ENCODE measurements at places on chromosomes 16 and 17.

- no peak for DNase-seq
Measured at GRCh38 chr17:72726936-72727335, 365.6 kb downstream of the SLC39A11 start.

- no peak for DNase-seq
Measured at GRCh38 chr17:34570506-34570905, 8.9 kb upstream of the TMEM132E start.

- DNase-seq: no peak
Measured at GRCh38 chr16:31202414-31203375, at the start of gene PYCARD. Gene PYCARD (minus strand): TSS chr16:31202760. CDS start chr16:31202690, 70 bp downstream.

- DNase-seq: no peak
Measured at GRCh38 chr16:24971718-24972117, 43.5 kb downstream of the ARHGAP17 start.

GRCh38 chr16:57382535-57383275 lies 10.4 kb downstream of the CX3CL1 start:
- DNase-seq: no peak

DNA sequence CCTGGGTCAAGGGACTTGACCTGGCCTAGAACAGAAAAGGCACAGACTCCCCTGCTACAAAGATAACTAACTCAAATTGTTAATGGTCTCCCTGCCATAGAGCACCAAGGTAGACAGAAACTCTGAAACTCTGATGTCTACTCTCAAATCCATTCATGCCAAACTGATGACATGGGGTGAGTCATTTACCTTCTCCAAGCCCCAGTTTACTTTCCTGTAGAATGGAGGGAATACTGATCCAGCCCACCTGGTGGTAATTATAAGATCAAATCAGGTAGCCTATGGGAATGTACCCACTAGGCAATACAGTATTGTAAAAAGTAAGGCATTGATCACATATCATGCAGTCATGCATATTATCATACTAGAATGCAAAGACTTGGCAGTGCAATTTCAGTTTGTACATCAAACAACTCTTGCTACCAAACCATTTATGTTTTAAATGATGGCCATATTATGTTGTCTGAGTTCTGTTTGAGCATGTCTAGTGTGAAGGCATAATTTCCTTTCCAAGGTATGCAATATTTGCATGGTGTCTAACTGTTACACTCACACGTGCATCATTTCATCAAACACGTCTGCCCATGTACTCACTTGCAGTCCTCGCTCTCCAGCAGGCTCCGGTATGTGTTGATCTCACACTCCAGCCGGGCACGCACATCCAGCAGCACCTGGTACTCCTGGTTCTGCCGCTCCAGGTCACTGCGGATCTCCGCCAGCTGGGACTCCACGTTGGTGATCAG lies 3.0 kb downstream of the KRT31 start:
- no peak for DNase-seq

DNA sequence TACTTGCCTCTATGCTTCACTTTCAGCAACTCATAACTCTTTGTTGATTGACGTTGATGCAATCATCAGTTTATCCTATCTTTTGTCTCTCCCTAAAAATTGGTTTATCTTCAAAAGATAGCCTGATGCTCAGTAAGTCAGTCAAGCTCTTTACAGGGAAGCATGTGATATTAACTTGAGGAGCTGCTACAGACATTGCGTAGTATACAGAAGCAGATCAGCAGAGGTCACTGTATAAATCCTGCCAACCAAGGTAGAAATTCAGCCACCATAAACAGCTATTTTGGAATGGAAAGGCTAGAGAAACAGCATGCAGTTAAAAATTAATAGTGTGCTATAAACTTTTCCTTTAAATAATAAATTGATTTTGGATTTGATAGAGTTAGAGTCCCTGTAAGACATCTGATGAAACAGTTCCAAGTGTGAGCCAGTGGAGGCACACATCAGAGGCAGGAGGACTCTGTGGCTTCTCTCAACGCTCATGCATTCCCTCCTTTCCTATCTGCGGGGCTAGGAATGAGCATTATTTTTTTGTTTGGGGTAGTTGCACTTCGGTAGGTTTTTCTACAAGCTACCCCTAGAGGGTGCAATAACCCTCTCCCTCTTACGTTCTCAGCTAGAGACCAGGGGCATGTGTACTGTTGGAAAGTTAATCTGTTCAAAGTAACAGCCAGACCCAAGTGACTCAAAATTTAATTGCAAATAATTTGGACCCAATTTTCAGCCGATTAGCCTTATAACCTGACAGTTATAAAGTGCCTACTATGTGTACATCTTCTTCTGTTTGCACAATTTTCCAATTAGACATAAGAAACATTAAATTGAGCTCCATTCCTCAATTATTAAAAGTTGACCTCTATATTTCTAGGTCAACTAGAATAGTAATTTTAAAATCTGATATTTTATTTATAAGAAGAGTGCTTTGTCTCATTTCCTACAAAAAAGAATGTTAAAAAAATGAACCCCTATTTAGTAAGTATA lies 647.7 kb upstream of the SOX9 start:
- no peak for DNase-seq

DNA sequence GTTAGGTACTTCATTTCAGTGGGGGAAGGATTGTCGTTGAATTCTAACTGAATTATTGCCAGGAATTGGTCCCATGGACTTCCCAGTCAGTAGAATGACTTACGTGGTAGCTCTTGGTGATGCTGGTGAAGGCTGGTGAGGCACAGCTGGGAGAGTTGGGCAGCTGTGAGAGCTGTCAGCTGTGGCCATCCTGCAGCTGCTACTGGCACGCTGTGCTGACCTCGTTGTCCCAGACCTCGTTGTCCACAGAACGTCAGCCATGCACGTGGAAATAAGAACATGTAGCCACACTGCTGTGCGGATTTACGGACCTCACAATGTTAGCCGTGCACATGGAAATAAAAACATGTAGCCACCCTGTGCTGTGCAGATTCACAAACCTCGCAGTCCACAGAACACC lies 102.3 kb downstream of the NPIPB11 start:
- DNase-seq: peak; percentile 56

DNA sequence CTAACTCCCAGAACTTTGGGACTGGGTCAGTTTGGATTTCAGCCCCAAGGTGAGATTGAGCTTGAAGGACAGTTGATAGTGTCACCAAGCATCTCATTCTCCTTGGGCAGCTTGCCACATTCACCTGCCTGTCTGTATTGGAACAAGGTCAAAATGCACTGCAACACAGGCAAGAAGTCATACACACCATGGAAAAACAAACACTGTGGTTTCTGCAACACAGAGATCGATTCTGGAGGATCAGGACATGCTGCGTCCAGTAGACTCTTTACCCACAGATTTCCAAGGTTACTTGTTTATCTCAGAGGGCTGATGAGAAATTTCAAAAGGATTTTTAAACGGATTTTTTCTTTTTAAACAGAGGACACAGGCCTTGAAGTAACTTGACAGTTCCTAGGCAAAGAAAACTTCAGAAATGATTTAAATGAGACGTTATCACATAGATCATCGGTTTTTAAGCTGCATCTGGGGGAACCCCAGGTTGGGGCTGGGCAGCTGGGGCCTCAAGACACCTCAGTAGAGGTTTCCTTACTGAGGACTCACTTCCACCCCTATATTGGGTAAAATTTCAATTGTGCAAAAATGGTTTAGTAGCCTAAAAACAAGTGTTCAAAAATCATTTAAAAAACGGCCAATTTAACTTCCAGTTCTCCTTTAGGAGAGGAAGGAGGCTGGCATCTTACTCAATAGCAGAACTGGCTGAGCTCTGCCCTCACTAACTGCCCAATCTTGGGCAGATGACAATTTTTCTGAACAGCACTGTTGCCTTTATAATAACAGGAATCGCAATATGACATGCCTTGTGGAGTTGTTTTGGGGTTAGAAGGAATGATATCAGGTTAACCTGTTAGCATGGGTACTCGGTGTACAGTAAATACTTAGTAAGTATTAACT lies 299.3 kb downstream of the XYLT1 start:
- DNase-seq: no peak

- DNase-seq: no peak
Measured at GRCh38 chr17:75774471-75774990, 9.5 kb upstream of the GALK1 start.

Measured in dorsolateral prefrontal cortex (tissue), 122 donors.